Naive thymus-derived CD8-positive, alpha-beta T cell (primary cell): ENCODE measurements at places on chromosomes 11 and 22. TPM values are rescaled to one million over a fixed set of nuclear protein-coding genes. Genes with fewer than 3 reads are reported as not detected.

The TPBGL gene
- 0.12 TPM for polyA plus RNA-seq

DNA sequence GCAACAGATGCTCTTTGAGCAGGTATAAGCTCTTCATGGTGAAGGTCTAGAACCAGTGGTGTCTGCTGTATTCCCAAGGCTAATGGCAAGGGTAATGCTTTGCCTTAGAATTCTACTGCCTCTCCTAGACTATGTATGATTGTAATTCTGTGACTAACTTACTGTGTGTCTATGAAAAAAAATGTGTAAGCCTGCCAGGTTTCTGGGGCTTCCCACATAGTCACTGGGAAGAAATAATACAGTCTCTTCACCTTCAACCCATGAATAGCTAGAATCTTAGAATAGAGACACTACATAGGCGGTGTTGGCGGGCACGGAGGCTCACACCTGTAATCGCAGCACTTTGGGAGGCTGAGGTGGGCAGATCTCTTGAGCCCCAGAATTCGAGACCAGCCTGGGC is 84.1 kb downstream of the C11orf91 start:
- no peak for DNase-seq

- no peak for DNase-seq
Measured at GRCh38 chr22:37999640-38000272, 15.4 kb upstream of the SOX10 start.

The OPCML gene
- not detected for polyA plus RNA-seq

DNA sequence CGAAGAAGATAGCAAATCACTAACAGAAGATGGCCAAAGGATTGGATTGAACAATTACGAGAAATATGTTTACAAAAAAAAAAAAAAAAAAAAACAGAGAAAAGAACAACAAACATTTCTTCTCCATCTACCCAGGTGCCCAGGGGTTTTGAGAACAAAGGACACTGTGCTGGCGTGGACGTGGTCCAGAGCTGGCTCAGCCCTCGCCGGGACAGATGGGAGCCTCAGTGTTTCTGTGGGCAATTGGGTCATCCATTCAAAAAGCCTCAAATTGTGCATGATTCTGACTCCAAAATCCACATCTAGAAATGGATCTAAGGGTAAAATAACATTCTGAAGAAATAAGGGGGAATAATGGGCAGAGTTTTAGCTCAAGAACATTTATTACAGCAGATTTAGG is 63.1 kb downstream of the DHCR7 start:
- no peak for DNase-seq

The CENPM gene
- polyA plus RNA-seq = 7.2 TPM

The PGM2L1 gene
- polyA plus RNA-seq = 2.9 TPM

- no peak for DNase-seq
Measured at GRCh38 chr11:121389651-121390050, 62.5 kb upstream of the SORL1 start.

The YIF1A gene
- polyA plus RNA-seq = 59.9 TPM

The MYOD1 gene
- polyA plus RNA-seq = not detected

- no peak for DNase-seq
Measured at GRCh38 chr11:45754261-45754709, 50.7 kb upstream of the SLC35C1 start.

DNA sequence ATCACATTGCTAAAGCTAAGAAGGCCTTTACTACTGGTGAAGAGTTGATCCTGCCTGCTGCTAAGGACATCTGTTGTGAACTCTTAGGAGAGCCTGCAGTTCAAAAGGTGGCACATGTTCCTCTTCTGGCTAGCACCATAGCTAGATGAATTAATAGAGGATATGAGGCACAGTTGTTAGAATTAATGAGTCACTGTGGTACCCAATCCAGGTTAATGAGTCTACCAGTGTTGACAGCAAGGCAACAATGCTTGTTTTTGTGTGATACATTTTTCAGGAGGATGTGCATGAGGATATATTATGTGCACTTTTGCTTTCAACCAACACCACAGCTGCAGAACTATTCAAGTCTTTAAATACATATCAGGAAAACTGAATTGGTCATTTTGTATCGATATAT is 12.0 kb downstream of the C11orf58 start:
- DNase-seq = no peak
